GM23248 (cell line): ENCODE measurements at places on chromosomes 5 and 9. TPM values are rescaled to one million over a fixed set of nuclear protein-coding genes. Genes with fewer than 3 reads are reported as not detected.

Gene C5orf46
- total RNA-seq, result not detected in 2 replicates

Gene CEL
- total RNA-seq, result 0.22 TPM in 1 of 2 replicates, not detected in the other

- DNase-seq, result no peak
These were observed 22.6 kb upstream of the SUSD3 start for GRCh38 chr9:93035821-93036351.

- DNase-seq, result no peak
These were observed 229.9 kb downstream of the SGCD start for GRCh38 chr5:156556666-156557406.

DNA sequence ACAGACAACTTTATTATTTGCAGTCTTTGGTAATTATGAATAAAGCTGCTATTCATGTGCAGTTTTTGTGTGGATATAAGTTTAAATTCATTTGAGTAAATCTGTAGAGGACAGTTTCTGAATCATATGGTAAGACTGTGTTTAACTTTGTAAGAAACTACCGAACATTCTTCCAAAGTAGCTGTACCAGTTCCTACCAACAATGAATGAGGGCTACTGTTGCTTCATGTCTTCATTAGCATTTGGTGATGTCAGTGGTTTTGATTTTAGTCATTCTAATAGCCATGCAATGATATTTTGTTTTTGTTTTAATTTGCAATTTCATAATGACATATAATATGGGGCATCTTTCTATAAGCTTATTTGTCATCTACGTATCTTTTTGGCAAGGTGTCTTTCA is 501.3 kb upstream of the RORB start:
- no peak for DNase-seq

GRCh38 chr5:69105996-69106906 is 12.4 kb downstream of the SLC30A5 start:
- no peak for DNase-seq

DNA sequence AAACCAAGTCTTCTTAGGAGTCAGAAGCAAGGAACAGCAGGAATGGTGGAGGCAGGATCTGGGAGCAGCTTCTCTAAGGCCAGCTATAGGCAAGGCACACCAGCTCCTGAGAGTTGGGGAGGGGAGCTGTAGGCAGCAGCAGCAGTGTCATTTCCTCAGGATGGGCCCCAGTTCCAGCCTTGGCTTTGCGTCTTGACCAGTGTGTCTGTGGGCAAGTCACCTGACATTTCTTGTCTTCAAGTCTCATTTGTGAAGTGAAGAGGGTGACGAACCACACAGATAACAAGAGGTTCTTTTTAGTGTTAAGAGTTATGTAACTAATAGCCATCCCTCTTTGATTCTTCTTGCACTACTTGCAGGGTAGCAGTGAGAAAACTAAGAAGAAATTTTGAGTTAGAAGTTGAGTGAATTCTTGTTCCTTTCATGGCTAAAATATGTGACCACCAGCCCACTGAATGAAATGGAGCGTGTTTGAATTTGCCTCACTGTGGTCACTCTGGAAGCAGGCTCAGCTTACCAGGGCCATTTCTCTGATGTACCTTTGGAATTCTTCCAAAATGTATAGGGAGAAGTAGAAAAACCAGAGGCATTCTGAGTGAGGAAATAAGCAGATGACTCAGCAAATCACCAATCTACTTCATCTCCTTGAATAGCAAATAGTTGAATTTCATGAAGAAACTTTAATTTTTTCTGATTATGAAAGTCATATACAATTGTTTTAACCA is 42.4 kb downstream of the RHOBTB3 start:
- DNase-seq, result peak; percentile 56

- DNase-seq, result no peak
These were observed 170.8 kb upstream of the ADAMTS16 start for GRCh38 chr5:4969351-4969750.

- no peak for DNase-seq
These were observed 185.9 kb downstream of the SEMA6A start for GRCh38 chr5:116388564-116389258.

GRCh38 chr5:171999877-172000276 is 6.6 kb downstream of the FBXW11 start:
- no peak for DNase-seq

DNA sequence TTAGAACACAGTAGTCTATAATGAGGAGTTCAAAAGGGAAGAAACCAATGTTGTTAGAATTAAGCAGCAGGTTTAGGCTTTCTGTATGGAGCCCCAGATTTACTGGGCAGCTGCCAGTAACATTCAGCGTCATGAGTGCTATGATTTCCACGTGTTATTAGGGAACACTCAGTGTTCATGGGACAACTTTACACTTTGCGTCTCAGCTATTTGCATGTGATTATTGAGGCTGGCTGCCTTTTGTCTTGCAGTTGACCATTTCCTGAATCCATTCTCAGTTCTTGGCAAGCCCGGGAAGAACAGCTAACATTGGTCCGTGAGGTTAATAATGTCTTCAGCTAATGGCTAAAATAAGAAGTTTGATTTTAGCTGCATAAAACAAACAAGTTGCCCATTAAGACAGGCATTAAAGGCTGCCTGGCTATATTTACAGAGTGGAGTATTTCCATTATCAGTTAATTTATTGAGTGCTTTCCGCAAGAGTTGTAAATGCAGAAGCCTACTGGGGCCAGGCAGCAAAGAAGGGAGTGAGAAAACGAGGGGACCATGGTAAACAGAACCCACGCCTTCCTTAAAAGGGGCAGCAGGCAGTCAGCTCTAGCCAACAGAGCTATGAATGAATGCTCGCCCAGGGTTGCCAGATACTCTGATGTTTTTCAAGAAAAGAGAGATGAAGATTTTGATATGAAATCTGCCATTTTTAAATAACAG is 120.9 kb downstream of the PIP5K1B start:
- no peak for DNase-seq

DNA sequence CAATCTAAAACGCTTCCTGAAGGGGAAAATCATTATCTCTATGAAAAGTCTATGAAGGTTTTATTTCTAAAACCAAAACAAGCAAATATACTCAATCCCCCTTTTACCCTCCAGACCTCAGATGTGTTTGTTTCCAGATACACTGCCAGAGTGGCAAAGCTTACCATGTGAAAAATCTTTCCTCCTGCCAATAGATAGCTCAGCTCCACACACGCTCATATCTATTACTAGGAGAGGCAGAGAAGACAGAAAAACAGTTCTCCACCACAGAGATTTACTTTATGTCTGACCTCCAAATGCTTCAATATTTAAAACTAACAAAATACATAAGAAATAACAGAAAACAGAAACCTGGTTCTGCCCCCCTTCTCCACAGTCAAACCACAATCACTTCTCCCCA is 7.0 kb downstream of the IRX2 start:
- peak; percentile 53 for DNase-seq
